ENCODE measurements at places on chromosomes 13 and 19.
A peak's percentile ranks its signal among the peaks of the same experiment; 100 is the strongest.

GRCh38 chr19:32189956-32190706, 155.3 kb upstream of the ZNF507 start:
- no peak for DNase-seq

- no peak for DNase-seq
These were observed 3.3 kb downstream of the ATP5F1D start for GRCh38 chr19:1244693-1245451.

GRCh38 chr19:15464394-15465385, at the start of gene RASAL3:
Gene RASAL3, minus strand, starts transcription at chr19:15464544. Its CDS starts 186 bp downstream, at chr19:15464358.
- no peak for DNase-seq

DNA sequence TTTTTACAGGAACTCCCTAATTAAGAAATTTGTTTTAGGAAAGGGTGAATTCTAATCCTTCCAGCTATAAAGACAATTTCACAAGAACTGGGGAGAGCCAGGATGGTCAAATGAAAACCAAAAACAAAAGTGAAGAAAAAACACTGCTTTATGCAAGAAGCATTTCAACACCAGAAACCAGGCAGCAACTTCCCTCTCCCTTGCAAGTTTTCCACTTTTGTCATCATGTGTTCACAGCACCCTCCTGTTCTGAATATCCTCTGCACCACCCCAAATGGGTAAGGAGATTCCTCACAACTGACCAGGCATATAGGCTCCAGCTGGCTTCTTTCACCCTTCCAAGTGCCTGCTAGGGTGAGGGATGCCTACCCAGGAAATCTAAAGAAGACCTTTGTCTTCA, 328.1 kb downstream of the TBC1D4 start:
- no peak for DNase-seq

DNA sequence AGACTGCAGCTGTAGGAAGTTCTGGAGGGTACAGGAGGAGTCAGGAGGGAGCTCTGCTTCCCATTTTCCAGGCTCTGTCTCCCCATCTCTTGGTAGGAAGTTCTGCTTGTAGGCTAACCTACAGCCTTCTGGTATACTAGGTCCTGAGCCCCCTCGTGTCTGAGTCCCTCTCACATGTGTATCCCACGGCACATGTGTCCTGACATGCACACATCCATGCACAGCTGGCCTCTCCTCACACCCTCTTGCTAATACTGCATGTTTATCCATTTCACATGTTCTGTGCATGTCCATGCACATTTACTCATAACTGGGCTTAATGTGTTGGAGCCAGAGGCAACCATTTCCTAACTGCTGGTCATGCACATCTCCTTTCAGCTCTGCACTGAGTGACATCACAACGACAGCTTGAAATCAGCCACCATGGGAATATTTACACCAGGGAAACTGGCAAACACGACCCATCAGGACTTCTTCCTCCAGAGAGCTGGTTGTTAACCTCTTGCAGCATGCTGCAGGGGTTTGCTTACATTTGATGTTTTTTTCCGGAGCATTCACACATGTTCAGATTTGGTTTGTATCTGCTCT, 3.0 kb downstream of the CD209 start:
- DNase-seq: no peak

DNA sequence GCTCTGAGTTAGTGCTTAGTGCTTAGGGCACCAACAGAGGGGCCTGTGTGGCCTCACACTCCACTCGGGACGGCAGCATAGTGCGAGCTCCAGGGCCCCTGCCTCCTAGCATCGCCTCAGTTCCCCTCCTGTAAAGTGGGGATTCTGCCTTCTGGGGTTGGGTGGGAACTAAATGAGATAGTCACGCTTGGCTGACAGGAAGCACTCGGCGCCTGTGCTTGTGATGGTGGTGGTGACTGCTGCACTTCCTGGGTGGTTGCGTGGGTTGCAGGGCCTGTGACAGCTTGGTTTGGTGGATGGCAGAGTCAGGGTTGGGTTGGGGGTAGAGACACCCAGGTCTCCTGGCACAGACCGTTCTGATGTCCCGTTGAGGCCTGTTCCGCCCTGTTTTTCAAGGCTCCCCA, 7.7 kb downstream of the PLEKHF1 start:
- DNase-seq: no peak

- DNase-seq: no peak
These were observed 3.2 kb upstream of the ZNF850 start for GRCh38 chr19:36775768-36776167.

- DNase-seq: no peak
These were observed 6.3 kb downstream of the ARGLU1 start for GRCh38 chr13:106561551-106562170.

- no peak for DNase-seq
These were observed 12.9 kb downstream of the TPP2 start for GRCh38 chr13:102609696-102610095.

DNA sequence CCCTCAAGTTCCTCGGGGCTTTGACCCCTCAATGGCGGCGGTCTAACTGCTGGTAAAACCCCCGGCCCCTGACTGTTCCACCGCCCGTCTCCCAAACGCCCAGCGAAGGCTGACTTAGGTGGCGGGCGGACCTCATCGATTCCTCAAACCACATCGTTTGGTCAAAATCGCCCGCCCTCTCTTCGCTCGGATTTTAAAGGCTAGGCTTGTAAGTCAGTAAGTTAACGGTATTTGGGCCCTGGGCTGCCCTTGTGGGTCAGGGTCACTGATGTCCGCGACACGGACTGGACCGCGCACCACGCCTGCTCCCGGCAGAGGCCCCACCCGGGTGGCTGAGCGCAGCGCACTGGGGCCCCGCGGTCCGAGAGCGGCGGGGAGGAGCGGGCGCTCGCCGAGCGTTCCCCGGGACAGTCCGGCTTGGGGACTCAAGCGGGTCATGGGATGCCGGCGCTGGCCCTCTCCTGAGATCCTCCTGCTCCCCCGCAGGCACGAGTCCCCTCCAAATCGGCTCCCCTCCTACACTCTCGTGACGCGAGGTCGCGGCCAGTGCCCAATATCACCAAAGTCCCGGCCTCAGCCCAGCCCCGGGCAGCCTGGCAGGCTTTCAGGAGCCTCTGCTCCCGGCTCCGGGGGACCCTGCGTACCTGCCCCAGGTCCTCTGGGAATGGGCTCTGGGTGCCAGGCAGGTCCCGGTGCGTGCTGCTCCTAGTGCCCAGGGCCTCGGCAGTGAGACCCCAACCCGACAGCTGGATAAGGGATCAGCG, 1.0 kb downstream of the FLT1 start:
- DNase-seq: no peak

DNA sequence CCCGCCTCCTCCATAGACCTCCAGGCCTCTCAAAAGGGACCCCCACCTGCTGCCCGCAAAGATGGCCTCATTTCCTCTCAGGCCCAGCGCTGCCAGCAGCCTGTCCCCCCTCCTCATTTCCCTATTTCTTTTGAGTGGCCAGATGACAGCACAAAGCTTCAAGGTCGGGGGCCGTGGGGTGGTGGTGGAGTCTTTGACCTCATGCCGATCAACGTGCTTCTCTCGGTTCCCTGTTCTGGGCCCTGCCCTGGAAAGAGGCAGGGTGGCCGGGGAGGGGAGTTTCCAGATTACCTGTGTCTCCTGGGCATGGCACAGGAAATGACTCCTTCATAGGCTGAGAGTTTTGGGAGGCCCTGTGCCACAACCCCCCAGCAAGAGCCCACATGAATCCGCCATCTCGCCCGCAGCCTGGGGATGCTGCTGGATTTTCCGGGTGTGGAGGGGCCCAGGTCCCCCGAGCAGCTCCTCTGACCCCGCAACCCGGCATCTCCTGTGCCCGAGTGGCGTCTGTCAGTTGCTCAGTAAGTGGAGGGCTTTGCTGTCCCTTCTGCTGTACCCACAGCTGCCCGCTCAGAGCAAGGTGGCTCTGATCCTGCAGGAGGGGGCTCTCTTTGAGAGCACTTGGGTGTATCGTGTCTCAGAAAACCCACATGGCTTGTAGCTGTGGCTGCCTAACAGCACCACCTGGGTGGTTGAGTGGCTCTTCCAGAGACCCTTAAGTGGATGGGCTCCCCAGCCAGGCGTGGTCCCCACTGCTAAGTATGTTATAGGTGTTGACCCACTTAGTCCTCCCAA, 139.4 kb downstream of the SIPA1L3 start:
- no peak for DNase-seq

GRCh38 chr13:47859165-47859564, 141.9 kb downstream of the SUCLA2 start:
- no peak for DNase-seq

DNA sequence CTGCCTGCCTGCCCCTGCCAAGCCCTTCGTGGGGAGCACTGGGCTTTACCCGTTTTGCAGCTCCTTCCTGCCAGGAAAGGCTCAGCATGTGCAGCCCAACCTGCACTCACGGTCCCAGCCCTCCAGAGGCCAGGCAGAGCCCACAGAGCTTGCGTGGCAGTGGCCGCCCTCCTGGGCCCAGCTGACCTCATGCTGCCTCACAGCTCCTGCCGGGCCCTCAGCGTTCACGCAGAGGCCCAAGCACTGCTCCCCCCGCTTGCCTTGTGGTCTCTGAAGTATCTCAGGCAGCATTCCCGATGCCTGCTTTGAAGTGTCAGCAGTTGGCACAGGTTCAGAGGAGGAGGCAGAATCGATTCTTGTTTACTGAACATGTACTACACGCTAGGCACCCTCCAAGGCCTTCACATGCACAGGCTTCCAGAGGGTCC, 32.5 kb downstream of the CAPN12 start:
- no peak for DNase-seq

- DNase-seq: peak; percentile 56
These were observed 4.5 kb downstream of the TPRX2 start for GRCh38 chr19:47863514-47863936.

GRCh38 chr19:39218230-39219007, 14.4 kb upstream of the SYCN start:
- no peak for DNase-seq

GRCh38 chr13:43389983-43390382, 366.6 kb downstream of the DNAJC15 start:
- no peak for DNase-seq

GRCh38 chr19:588741-589692, 664 bp upstream of the HCN2 start:
- no peak for DNase-seq

DNA sequence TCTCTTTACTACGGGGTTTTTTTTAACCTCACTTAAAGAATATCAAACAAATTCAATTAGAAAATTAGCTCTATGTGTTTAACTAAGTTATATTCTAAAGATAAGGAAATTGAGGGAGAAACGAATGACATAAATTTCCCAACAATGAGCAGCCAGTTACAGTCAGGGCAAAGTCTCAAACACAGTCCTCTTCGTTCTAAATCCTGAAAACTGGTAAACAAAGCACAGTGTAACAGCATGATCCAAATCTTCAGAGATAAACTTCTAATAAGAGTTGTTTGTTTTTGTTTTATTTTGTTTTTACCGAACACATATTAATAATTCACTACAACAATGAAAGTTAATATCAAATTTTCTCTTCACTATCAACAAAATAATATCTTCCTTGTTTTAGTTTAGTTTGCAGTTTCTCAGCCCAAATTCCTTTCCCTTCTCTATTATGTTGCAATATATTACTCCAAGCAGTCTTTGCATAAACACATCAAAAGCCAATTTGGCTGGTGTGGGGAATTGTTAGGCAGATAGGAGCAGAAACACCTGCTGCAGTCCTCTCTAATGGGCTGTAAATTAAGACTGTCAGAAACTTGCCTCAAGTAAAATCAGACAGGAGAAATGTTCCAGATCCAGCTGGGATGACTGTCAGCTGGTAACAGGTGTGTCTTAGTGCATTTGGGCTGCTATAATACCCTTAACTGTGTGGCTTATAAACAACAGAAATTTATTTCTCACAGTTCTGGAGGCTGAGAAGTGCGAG, 106.5 kb upstream of the SGCG start:
- DNase-seq: no peak

DNA sequence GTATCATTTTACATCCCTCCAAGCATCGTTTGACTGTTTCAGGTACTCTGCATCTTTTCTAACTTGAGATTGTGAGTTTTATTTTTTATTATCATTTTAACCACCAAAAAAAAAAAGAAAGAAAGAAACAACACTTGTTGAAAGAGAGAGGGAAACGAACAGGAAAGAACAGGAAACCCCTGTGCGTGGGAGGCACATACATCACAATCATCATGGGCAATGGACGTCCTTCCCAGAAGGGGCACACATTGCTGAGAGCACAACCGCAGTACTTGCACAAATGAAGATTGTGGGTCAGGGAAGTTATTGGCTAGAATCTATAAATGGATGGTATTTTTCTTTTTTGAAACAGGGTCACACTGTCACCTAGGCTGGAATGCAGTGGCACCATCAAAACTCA, 1.7 kb downstream of the CLC start:
- no peak for DNase-seq

DNA sequence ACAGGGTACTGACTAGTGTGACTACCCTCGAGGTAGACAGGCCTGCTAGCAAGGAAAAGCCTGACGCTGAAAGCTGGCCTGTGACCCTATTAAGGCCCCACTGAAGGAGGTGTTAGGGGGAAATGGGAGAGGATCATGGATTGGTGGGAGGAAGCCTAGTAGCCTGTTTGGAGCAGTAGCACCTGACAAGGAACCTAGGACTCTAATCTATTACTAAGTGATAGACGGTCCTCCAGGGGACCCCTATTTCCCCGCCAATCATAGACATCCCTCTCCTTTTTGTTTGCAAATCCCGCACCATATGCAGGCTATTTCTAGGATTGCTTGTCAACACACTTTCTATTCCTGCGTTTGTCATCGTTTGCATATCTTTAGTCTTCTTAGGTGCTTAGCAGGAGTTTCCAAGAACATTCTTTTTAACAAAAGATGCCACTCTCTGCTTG, 1338.8 kb upstream of the MIR17HG start:
- DNase-seq: no peak

GRCh38 chr19:6352381-6353165, 8.8 kb upstream of the CLPP start:
- peak; percentile 57 for DNase-seq

- no peak for DNase-seq
These were observed 26.5 kb downstream of the PIP5K1C start for GRCh38 chr19:3673506-3674439.

DNA sequence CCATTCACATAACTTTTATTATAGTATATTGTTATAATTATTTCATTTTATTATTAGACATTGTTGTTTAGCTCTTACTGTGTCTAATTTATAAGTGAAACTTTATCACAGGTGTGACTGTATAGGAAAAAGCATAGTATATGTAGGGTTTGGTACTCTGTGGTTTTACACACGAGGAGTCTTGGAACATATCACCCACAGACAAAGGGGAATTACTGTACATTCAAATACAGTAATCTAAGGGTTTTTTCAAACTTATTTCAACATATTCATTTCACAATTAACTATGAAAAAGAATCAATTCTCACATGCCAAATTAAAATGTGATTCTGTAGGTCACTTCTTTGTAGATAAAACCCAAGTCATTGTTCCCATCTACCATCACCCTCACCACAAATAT, 46.0 kb downstream of the RBM26 start:
- DNase-seq: no peak

- DNase-seq: no peak
These were observed 21.4 kb downstream of the CFAP97D2 start for GRCh38 chr13:114200399-114200911.

DNA sequence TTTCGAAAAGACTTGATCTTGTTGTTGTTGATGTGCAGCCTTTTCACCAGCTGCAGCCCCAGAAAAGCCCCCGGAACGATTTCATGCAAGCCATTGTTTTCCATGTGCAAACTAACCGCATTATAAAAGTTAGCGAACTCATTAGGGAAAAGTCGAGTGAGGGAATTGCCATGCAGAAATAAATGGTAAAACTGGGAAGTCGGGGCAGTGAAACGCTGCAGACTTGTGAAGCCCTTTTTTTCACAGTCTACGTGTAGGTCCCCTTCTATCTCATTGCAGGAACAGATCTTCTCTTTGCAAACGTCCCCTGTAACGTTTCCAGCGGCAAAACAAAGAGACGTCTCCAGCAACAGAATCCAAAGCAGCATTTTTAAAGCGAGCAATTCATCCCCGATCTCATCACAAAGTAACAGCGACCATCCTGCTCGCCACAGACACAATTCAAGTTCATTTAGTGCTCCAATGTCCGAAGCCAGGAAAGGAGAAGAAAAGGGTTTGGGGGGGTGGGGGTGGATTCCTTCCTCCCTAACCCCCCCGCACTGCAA, 1.1 kb downstream of the SLITRK1 start:
- no peak for DNase-seq

Measured in PC-9 (cell line).